ENCODE measurements at places on chromosomes 3 and 15. TPM values are rescaled to one million over a fixed set of nuclear protein-coding genes. Genes with fewer than 3 reads are reported as not detected.

Gene CPNE9
- under 0.01 TPM for total RNA-seq

Gene LRTM1
- not detected for total RNA-seq

Gene ZNF80
- total RNA-seq: not detected

Gene HES1
- total RNA-seq: 49.7 TPM

Gene TM4SF4
- 0.22 TPM for total RNA-seq

Gene PRRT3
- 0.60 TPM for total RNA-seq

Gene IGSF10
- total RNA-seq: not detected

Gene TRIM42
- total RNA-seq: not detected

Gene RCN2
- total RNA-seq: 28.1 TPM

Gene NDN
- 26.8 TPM for total RNA-seq

Gene SLC28A1
- total RNA-seq: not detected

Gene VPS18
- 32.9 TPM for total RNA-seq

Gene GOLGA6A
- not detected for total RNA-seq

Gene GNAT1
- not detected for total RNA-seq

Gene LRRC34
- total RNA-seq: 0.60 TPM

Gene KCNAB1
- 0.65 TPM for total RNA-seq

Gene VIPR1
- not detected for total RNA-seq

Gene FBN1
- 69.0 TPM for total RNA-seq

Gene WNT7A
- total RNA-seq: not detected

Gene SLC22A14
- total RNA-seq: not detected

Gene HRG
- not detected for total RNA-seq

Gene ALPK3
- 45.2 TPM for total RNA-seq

Gene BNIP2
- 72.4 TPM for total RNA-seq

Gene PLXND1
- total RNA-seq: 131 TPM

Gene GMNC
- 0.22 TPM for total RNA-seq

Gene MCTP2
- 2.8 TPM for total RNA-seq

Gene CIB2
- total RNA-seq: 2.2 TPM

Gene ABHD6
- total RNA-seq: 11.6 TPM

Gene MAPK6
- total RNA-seq: 24.6 TPM

Gene CHRD
- total RNA-seq: 0.22 TPM

Gene ADAMTS9
- 20.6 TPM for total RNA-seq

Gene GOLGA6L9
- total RNA-seq: 0.60 TPM

Gene DPPA2
- not detected for total RNA-seq

Gene ENTPD3
- not detected for total RNA-seq

Gene PEX5L
- not detected for total RNA-seq

Gene KBTBD13
- total RNA-seq: not detected

Gene CCRL2
- total RNA-seq: 0.40 TPM

Gene CCR3
- total RNA-seq: not detected
